ENCODE measurements at places on chromosomes 6 and 20. TPM values are rescaled to one million over a fixed set of nuclear protein-coding genes. Genes with fewer than 3 reads are reported as not detected.

- H3K4me3 ChIP-seq = peak overlapping the region; percentile 73
- peak overlapping the region; percentile 98 for H3K27ac ChIP-seq
- no peaks in the 10 kb centered on the region for H3K4me1 ChIP-seq
- no peaks in the 10 kb centered on the region for H3K36me3 ChIP-seq
These were observed 578 bp downstream of the RGL2 start for GRCh38 chr6:33297956-33298772.

GRCh38 chr6:34273242-34273805 lies 24.5 kb upstream of the SMIM29 start:
- peak; percentile 13 for DNase-seq
- no peak overlapping the region for H3K4me3 ChIP-seq
- H3K36me3 ChIP-seq = no peaks in the 10 kb centered on the region
- no peaks in the 10 kb centered on the region for H3K27me3 ChIP-seq
- peaks cover 3% of the 10 kb centered on the region for H3K4me1 ChIP-seq
- no peak overlapping the region for H3K27ac ChIP-seq

DNA sequence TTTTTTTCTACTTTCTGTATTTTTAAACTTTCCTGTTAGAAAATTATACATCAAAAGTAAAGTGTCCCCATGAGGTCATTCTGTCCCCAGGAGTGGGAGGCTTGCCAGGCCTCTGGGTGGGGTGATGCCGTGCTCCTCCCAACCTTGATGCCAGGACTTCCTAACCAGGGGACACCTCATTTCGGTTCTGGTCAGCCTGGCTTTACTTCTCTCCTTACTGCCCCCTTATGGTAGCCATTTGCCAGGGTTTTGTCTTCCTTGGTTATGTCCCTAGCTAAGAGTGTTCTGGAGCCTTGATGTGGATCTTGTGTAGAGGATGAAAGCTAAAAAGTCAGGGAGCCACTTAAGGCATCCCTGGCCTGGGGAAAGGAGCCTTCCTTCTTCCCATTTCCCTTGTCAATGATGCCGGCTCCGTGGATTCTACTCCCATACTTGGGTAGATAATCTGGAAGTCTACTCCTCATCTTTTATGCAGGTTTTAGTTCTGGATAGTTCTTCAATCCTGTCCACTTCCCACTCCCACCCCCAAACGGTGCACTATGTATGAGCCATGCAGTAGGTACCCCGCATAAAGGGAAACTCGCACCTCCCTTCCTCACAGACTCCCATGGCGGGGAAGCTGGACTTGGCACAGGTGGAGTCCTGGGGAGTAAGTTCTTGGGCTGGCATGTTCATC lies 164.1 kb upstream of the SALL4 start:
- no peak overlapping the region for H3K4me3 ChIP-seq
- peak; percentile 53 for DNase-seq
- no peak overlapping the region for H3K27ac ChIP-seq

DNA sequence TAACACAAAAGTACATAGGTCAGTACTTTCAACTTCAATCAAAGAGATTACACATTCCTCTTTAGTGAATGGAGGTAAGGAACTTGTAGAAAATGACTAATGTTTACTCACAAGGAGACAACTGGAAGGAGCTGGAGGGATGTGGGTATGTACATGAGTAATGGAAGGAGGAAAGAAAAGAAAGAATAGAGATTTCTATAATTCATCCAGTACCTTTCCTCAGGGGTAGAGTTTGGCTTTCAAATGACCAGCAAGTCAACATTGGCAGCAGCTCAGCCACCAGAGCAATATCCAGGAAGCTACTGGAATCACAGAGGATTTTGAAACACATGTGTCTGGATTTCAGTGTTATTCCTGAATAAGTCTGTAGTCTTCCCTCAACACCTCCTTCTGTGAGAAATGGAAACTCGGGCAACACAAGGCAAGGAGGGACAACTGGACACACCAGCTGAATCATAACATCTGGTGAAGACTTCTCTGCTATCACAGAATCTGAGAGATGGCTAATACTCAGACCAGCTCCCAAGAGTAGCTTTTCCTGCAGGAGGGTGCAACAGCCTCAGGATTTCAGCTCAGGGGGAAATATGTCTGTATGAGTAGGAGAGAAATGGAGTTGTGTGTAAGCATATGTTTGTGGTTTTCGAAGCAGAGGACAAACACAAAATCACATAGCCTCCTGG lies 98.8 kb downstream of the HAO1 start:
- H3K4me3 ChIP-seq = no peak overlapping the region
- DNase-seq = no peak
- no peaks in the 10 kb centered on the region for H3K27me3 ChIP-seq
- H3K36me3 ChIP-seq = no peaks in the 10 kb centered on the region
- no peak overlapping the region for H3K27ac ChIP-seq

- H3K4me3 ChIP-seq = no peak overlapping the region
- no peak for DNase-seq
- H3K36me3 ChIP-seq = no peaks in the 10 kb centered on the region
- H3K27me3 ChIP-seq = no peaks in the 10 kb centered on the region
- H3K4me1 ChIP-seq = no peaks in the 10 kb centered on the region
These were observed 109.1 kb downstream of the TFAP2B start for GRCh38 chr6:50927800-50928199.

Gene SDC4
- 14.3 TPM for polyA plus RNA-seq

GRCh38 chr20:36084897-36085613 lies 69.5 kb upstream of the EPB41L1 start:
- peak overlapping the region; percentile 87 for H3K27ac ChIP-seq
- H3K4me1 ChIP-seq = peaks cover 45% of the 10 kb centered on the region
- H3K27me3 ChIP-seq = no peaks in the 10 kb centered on the region
- DNase-seq = no peak
- no peaks in the 10 kb centered on the region for H3K36me3 ChIP-seq
- no peak overlapping the region for H3K4me3 ChIP-seq

DNA sequence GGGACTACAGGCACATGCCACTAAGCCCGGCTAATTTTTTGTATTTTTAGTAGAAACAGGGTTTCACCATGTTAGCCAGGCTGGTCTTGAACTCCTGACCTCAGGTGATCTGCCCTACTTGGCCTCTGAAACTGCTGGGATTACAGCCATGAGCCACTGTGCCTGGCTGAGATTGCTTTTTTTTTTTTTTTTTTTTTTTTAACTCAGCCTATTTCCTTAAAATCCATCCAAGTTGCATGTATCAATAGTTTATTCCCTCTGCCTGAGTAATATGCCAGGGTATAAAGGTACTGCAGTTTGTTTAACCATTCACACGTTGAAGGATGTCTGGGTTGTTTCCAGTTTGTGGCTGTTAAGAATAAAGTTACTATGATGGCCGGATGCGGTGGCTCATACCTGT lies 10.7 kb downstream of the SLX4IP start:
- no peak overlapping the region for H3K27ac ChIP-seq
- no peak for DNase-seq
- H3K4me3 ChIP-seq = no peak overlapping the region
- no peaks in the 10 kb centered on the region for H3K36me3 ChIP-seq
